ENCODE measurements at places on chromosomes 2 and 18.

- DNase-seq = no peak
Observed at GRCh38 chr2:101698844-101699754, 1.6 kb downstream of the MAP4K4 start.

DNA sequence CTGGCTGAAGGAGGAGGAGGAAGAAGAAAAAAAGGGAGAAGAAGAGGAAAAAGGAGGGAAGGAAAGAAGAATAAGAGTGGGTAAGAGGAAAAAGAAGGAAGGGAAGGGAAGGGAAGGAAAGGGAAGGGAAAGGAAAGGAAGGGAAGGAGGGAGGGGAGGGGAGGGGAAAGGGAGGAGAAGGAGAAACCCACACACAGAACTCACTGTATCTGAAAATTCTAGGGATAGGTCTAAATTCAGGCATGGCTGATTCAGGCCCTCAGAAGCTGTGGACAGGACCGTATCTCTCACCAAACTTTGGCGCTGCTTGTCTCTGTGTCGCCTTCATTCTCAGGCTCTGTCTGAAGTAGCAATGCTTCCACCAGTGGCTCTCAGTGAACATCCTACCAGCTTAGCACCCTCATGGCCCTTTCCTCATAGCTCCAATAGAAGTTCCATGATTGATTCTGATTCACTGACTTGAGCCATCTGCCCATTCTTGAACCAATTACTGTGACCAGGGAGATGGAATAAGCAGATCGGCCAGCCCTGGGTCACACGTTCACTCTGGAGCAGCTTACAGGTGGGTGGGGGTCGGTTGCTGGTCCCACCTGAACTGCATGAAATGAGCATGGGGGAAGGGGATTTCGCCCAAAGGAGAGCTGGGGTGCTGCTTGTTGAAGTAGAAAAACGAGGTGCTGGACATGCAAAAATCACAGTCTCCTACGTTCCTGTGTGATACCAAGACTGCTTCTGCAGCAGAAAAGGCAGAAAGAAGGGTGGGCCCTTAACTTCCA, 59.7 kb downstream of the TTC32 start:
- no peak for DNase-seq

DNA sequence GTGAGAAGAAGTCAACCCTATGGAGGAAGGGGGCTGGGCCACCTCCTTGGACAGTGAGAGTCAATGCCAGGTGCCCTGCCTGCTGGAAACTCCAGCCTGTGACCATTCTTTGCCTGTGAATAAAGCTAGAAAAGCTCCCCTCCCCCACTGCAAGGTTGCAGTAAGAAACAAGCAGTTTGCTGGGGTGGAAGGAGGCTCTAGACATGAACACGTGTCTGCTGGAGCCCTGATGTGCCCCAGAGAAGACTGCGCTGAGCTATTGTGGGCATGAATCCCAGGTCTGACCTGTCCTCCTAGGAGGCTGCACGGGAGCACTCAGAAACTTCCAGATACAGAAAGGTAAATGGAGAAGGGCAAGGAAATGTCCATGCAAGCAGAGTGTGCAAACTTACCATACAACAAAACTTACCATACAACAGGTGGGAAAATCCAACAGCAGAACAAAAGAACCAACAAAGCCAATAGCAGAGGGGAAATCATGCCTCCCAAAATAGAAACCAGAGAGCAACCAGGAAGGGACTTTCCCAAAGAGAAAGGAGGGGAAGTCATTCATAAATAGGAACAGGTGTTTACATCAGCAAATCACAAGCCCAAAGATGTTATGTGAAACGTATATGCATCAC, 278.7 kb downstream of the BCL2 start:
- DNase-seq = no peak

GRCh38 chr18:80042785-80043184, 8.6 kb downstream of the RBFA start:
- no peak for DNase-seq

DNA sequence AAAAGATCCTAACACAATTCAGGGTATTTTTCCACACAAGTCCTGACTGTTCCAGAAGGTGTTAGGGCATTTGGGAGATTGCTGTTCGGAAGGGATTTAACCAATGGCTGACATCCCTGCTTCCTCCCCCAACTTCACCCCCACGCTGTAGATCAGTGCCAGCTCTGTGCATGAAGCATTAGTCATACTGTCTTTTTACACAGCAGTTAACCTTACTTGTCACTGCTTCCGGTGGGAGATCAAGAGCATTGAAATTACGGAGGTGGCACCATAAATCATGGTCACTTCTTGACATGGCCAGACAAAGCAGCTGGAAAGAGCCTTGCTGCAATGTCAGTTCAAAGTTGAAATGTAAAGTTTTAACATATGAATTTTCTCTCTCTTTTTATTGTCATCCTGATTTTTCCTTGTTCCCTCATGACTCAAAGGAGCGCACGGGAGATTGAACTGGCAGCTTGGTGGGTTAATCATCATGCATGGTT, 70.2 kb downstream of the HRH4 start:
- no peak for DNase-seq

Data from activated CD4-positive, CD25-positive, alpha-beta regulatory T cell treated with anti-CD3 and anti-CD28 coated beads, Interleukin-2, amount 50 U/mL, for 72 hours (primary cell).